ENCODE measurements at places on chromosomes 2 and 18. TPM values are rescaled to one million over a fixed set of nuclear protein-coding genes. Genes with fewer than 3 reads are reported as not detected.

Gene HOXD13
- not detected for total RNA-seq

GRCh38 chr2:43292297-43292696 lies 65.9 kb upstream of the ZFP36L2 start:
- no peak for DNase-seq

DNA sequence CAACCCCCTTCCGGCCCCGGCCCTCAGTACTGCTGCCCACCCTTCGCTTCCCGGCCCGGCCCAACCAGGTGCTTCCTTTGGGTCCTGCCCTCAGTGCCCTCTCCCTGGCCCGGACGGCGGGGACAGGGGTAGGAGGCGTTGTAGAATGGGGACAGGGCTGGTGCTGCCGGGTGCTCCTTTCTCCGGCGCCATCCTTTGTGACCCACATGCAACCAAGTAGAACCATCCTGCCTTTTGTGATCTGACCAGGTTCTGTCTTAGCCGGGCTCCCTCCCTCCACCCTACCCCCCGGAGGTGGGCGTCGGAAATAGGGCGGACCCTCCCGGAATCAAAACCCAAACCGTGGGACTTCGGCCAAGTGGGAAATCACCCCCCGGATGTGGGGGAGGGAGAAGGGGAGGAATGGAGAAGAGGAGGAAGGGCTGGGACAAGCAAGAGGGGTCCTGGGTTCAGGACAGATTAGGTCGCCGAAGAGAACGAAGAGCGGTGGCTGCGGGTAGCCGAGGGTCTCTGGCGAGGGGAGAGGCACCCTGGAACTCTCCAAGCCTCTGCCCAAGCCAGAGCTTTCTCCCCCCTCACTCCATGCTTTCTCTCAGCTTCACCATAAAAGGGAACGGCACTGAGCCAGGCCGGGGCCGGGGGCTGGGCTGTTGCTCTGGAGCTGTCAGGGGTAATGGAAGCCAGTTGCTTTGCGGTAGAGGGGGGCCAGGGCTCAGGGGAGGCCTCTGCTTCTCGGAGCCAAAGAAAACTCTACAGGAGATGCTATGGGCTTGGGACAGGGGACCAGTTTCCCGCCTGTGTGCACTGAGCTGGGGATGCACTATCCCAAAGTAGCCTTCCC lies 756 bp upstream of the OST4 start:
- peak; percentile 88 for DNase-seq

- DNase-seq = no peak
Measured at GRCh38 chr2:5530011-5530696, 162.0 kb upstream of the SOX11 start.

- DNase-seq = peak; percentile 78
Measured at GRCh38 chr2:113157118-113157896, 16.5 kb upstream of the PSD4 start.

DNA sequence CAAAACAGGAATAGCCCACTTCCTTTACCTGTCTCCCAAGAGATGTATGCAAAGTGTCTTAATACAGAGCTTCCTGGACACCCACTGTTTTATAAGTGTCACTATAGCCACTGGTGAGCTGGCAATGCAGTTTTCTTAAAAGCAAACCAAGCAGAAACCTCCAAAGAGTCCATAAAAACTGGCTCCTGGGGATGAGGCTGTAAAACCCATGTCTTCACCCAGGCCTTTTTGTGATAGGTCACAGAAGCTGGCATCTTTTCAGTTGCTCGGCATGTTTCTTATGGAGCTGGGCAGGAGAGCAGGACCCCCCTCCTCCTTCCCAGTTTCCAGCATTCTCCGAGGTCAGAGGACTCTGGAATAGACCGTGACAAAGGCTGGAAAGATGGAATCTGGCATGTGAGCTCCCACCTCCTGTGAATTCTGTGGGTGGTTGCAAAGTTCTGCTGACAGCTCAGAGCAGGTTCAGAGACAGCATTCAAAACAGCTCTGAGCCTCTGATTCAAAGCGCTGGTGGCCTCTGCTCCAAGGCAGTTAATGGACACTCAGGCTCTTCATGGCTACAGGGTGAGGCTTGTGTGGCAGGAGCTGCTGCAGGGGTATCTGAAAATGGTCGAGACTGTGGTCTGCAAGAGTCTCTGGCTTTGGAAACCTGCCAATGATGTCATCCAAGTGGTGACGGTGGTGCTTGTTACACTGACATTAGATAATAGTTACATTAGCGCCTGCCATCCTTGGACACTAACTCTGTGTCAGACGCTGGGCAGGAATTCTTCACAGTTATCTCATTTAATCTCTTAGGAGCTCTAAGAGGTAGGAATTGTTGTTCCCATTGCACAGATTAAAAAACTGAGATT lies 283.4 kb downstream of the CLIP4 start:
- no peak for DNase-seq

Gene RTN4
- total RNA-seq = 337 TPM

Measured in ureter (tissue), 1 donor.